ENCODE measurements at places on chromosomes 2 and 18. TPM values are rescaled to one million over a fixed set of nuclear protein-coding genes. Genes with fewer than 3 reads are reported as not detected.

GRCh38 chr18:25896178-25896780 is 194.1 kb downstream of the SS18 start:
- no peak for DNase-seq

- no peak for DNase-seq
Measured at GRCh38 chr18:8031496-8031895, 464.4 kb downstream of the PTPRM start.

DNA sequence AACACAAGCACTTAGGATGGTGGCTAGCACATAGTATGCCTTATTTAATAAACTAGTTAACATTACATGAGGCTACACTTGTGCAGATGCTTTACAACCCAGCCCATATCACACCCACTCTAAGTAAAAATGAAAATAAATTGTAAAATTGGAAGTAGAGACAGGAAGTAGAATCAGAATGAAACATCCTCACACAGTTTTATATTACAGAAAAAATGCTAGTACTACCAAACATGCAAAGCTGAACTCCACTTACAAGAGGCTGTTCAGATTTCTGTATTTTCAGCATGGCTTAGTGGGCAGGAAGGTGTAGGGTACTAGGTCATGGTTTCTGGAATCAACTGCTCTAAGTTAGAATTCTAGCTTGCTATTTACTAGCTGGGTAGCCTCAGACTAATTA is 18.2 kb upstream of the CRIM1 start:
- DNase-seq = no peak

- no peak for DNase-seq
Measured at GRCh38 chr18:10410472-10411308, 43.7 kb upstream of the APCDD1 start.

UGT1A4 gene
- polyA plus RNA-seq = not detected

GRCh38 chr2:45851576-45852304 is 200.3 kb downstream of the PRKCE start:
- DNase-seq = no peak

GRCh38 chr2:10826026-10826425 is 13.4 kb upstream of the PDIA6 start:
- no peak for DNase-seq

UBE2E3 gene
- polyA plus RNA-seq = 221 TPM

DNA sequence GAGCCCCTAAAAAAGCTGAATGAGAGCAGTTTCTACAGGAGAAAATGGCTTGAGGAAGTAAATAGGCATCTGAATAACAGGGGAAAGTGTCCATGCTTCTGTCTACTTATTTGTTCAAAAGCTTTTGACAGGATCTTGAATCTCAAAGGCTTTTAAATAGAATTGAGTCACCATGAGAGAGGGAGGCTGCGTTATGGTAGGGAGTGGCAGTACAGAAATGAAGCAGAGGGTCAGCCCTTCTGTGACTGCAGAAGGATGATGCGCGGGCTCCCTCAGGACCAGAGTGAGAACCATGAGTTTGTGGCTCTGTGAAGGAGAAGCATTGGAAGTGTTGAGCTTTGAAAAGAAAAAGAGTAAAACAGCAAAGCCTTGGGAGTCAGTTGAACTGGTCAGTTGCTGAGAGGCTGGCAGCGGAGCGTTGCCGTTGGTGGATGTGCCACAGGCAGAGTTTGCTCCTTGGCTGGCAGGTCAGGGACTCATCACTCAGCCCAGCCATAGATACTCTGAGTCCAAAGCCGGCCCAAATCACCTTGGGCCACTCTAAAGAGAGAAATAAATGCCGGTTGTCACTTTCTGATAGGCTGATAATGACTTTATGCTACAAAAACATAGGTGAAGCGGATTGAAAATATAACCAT is 17.4 kb downstream of the COPS7B start:
- DNase-seq = no peak

DNA sequence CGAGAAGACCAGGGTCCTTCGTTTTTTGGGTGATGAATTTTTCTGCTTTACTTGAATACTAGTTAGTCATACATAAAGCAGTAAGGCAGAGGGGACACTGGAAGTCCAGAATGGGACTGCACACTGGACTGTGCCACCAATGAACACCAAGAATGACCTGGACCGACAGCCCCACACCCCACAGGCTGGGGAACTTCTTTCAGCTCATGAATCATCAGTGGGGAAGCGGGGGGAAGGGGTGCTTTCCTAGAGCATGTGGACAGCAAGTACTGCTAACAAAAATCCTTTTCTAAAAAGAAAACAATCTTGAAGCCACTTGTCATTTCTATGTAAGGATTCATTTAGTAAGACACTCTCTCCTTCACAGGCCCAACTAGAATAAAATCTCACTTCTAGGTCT is 86.0 kb downstream of the DTNB start:
- DNase-seq = no peak

KCNE4 gene
- 14.3 TPM for polyA plus RNA-seq

GRCh38 chr2:51387235-51387634 is 355.3 kb upstream of the NRXN1 start:
- no peak for DNase-seq

DNA sequence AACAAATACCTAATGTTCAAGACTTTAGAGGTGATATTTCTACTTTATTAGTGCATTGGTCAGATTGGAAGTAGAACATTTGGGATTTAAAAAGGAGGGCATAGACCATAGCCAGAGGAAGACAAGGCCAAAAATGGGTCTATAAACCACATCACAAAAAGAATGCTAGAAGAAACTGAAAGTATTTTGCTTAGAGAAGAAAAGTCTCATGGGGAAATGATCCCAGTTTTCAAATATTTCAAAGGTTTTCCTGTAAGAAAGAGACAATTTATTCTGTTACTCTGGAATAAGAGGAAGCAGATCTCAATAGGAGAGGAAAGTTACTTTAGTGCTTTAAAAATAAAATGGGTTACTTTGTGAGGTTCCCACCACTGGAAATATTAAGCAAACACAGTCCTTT is 341.4 kb downstream of the TNS1 start:
- no peak for DNase-seq

Measured in right renal pelvis (tissue), 4 donors.